ENCODE measurements at places on chromosomes 7 and 10.

- no peak for DNase-seq
These were observed 47.1 kb upstream of the SVIL start for GRCh38 chr10:29681676-29682448.

DNA sequence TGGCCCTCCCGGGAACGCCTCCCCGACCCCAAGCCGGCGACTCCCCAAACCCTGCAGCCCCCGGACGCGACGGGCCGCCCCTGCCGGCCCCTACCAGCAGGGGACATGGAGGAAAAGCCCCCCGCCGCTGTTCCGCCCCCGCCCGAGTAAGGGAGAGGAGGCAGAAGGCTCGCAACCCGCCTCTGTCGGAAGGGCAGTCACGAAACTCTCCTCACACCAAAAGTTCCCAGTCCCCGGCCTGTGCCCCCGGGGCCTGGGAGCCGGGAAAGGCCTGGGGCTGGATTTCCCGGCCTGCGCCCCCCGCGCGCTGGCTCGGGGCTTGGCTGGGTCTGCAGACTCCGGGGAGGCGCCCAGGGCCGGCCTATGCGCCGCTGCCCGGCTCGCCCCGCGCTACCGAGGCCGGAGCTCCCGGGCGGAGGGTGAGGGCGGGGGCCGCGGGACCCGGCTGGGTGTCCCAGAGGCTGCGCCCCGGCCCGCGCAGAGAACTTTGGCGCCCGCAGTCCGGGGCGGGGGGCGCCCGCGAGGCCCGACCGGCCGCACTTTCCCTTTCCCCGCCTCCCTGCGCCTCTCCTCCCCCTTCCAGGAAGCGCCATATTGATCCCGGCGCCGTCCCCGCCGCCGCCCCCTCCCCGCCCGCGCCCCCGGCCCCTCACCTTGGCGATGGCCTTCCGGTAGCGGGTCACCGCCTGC is 728 bp downstream of the PARD3 start:
- no peak for DNase-seq

DNA sequence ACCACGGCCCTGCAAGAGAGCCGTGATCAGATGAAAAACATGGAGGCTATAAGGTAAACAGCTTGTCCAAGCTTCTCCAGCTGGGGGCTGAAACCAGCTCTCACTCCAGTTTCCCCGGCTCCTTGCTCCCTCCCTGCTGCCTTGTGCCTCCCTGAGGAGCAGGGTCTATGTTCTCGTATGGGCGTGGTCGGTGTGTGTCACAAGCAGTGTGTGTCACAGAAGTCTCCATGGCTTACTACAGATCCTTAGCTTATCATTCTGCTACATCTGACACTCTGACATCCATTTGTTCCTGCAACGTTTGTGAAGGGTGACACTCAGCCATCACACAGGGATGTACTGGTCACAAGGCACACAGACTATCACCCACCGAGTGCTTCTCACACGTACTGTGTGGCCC is 54.6 kb downstream of the CSGALNACT2 start:
- no peak for DNase-seq

DNA sequence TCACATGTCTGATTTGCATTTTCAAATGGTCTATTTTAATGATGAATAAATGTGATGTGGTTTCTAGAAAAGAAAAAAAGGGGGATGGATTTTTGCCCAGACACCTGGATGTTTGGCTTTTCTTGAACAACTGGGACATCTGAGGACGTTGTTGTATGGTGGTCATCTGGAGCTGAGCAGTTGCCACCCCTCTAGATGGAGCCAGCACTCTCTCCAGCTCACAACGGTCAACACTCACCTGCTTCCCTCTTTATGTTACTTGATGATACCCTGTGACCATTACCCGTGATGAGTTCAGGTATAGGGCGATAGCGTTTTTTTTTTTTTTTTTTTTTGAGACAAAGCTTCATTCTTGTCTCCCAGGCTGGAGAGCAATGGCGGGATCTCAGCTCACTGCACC is 30.1 kb upstream of the PAXIP1 start:
- no peak for DNase-seq

DNA sequence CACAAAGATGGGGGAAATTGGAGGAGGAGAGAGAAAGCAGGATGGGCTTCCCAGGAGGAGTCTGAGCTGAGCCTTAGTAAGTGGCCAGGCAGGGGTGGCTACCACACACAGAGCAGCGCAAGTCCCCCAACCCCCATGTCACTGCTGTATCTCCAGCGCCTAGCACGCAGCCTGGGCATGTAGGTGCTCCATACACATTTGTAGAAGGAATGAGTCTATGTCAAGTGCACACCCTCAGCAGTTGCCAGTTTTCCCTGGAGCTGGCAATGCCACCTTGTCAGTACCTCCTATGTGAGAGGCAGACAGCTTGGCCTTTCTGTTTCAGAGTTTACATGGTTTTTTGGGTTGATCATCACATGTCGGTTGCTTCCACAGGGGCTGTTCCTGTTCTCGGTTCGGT is 116.1 kb downstream of the CLEC2L start:
- DNase-seq = no peak

GRCh38 chr7:1567049-1567771 is 2.6 kb downstream of the PSMG3 start:
- DNase-seq = peak; percentile 66

- no peak for DNase-seq
These were observed 15.5 kb upstream of the JAZF1 start for GRCh38 chr7:28195910-28196620.

GRCh38 chr7:143379611-143380259 is 1.4 kb upstream of the ZYX start:
- no peak for DNase-seq

GRCh38 chr7:7306231-7306630 is 123.9 kb downstream of the C1GALT1 start:
- DNase-seq = no peak

DNA sequence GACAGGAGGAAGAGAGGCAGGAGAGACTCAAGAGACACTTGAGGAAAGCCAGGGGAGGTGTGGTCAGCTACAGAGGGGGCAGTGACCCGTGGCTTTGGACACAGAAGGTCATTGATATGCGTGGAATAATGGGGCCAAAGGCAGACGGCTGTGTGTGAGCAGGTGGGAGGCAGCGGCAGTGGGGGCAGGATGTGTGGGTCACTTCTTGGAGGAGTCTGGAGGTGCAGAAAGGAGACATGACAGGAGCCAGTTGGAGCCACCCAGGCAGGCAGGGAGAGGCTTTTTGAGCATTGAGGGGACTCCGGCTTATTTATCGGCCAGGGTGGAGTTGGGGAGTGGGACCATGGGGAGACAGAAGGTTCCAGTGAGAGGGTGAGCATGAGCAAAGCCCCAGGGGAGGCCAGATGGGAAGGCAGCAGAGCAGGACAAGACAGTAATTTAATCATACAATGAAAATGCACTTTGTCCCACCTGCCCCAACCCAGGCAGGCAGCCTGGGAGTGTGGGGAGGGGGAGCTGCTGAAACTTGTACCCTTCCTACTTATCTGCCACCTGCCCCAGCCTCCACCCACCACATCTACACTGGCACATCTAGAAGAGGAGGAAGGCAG is 5.0 kb downstream of the LDB3 start:
- no peak for DNase-seq

- peak; percentile 67 for DNase-seq
These were observed 46.2 kb downstream of the GPAM start for GRCh38 chr10:112137154-112137987.

DNA sequence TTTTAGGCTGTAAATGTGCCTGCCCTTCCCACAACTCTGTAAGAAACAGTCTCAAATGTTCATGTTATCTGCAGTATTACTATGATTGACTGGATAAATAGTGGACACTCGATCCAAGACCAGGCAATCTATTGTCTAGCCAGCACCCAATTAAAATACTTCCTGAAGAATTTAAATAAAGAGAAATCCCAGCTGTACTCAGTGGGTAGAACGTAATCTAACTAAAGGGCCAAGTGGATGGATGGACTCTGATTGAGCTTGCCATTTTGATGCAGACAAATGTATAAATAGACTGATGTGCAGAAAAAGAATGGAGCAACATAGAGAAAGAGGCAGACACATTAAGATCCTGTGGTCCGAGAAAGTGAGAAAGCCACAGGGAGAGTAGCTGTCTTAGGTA is 158.0 kb downstream of the IPMK start:
- no peak for DNase-seq

- DNase-seq = no peak
These were observed 8.4 kb upstream of the PDCD4 start for GRCh38 chr10:110863361-110863760.

GRCh38 chr7:32762925-32763293 is 128.7 kb downstream of the KBTBD2 start:
- DNase-seq = no peak

DNA sequence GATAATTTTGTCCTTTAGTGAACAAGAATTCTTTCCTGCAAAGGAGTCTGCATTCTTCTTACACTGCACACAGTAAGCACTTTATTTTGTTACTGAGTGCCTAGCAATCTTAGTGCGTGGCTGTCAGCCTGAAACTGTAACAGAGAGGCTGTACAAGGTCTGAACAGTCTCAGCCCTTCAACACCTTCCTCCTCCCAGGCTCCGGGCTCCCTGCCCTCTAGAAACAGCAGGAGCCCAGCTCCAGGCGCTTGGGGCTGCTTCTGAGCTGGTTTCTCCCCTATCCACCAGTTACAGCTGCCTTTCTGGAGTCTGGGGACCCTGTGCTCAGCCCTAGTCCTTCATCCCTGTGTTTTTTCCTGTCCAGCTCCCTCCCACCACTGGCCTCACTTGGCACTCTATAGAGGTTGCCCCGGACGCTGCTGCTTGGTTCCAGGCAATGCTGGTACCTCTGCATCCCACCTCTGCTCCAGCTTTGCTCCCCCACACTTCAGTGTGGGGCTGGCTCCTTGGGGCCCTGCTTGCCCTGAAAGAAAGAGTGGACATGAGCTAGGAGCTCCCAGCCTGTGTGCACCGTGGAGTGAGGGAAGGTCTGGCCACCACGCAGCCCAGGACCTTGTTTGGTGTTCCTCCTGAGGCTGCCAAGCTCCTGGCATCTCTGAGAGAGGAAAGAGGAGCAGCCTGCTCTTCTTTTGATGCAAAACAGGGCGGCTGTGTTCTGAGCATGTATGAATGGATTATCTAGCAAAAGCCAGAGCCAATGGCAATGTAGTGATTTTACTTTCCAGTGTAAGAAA is 251.2 kb upstream of the GRB10 start:
- no peak for DNase-seq

DNA sequence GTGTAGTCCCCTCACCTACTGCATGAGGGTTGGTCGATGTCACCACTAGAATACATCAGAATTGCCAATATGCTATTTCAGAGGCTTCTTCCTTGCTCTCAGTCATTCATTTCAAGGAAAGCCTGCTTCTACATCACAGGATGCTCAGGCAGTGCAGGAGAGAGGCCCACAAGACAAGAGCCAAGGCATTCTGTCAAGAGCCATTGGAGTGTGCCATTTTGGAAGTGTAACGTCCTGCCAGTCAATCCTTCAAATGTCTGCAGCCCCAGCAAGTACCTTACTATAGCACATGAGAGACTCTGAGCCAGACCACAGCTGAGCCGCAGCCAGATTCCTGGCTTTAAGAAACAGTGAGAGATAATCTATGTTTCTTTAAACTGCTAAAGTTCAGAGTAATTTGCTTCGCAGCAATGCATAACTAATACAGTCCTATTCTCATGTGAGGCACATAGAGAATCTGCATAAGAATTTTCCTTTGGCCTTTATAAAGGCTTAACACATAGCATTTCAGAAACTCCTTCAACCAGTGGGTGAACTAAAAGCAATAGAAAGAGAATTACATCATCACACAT is 166.5 kb upstream of the GNAI1 start:
- DNase-seq = no peak

GRCh38 chr10:133335246-133336117 is 1.2 kb downstream of the CALY start:
- peak; percentile 43 for DNase-seq

- DNase-seq = no peak
These were observed 179.5 kb upstream of the LRGUK start for GRCh38 chr7:133947458-133948254.

DNA sequence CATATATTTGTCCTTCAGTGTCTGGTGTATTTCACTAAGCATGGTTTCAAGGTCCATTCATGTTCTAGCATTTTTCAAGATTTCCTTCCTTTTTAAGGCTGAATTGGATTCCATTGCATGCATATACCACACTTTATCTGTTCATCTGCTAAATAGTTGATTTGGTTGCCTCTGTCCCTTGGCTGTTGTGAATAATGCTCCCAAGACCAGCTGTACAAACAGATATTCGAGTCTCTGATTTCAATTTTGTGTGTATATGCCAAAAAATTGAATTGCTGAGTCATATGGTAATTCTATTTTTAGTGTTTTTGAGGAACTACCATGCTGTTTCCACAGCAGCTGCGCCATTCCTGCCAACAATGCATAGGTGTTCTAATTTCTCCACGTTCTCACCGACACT is 216.4 kb downstream of the NRG3 start:
- DNase-seq = no peak

DNA sequence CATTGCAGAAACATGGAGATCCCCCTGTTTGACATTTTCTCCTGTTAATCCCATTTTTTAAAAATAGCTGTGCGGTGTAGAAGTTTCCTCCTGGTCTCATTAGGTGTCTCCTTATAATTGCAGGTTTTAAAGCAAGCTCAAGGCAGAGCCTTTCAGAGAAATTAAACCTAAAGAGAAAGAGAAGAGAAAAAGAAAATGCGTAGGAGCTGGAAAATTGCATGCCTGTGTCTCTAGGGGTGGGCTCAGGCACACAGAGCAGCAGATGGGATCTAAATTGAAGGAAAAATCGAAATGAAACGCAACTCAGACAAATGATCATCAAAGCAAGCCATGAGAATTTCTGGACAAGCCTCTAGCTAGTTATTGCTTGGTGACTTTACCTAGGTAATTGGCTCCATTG is 40.1 kb downstream of the GPR26 start:
- no peak for DNase-seq

All from tibial nerve (tissue), 4 donors.